ENCODE measurements at places on chromosomes 7 and 10. TPM values are rescaled to one million over a fixed set of nuclear protein-coding genes. Genes with fewer than 3 reads are reported as not detected.

The ZNF727 gene
- total RNA-seq: not detected

The CCDC3 gene
- 25.8 TPM for total RNA-seq

The CPEB3 gene
- 1.2 TPM for total RNA-seq

The SMKR1 gene
- not detected for total RNA-seq

The COPS6 gene
- total RNA-seq: 95.3 TPM

The SEC61G gene
- 280 TPM for total RNA-seq

The MYPN gene
- 0.11 TPM for total RNA-seq

The HTR5A gene
- total RNA-seq: not detected

The ITPRID1 gene
- not detected for total RNA-seq

The OR2A1 gene
- total RNA-seq: not detected

The AVPI1 gene
- 5.0 TPM for total RNA-seq

The ADRB1 gene
- total RNA-seq: 0.62 TPM

The TUBB8 gene
- total RNA-seq: not detected

The CCDC6 gene
- 69.4 TPM for total RNA-seq

The LIPJ gene
- not detected for total RNA-seq

The FEZF1 gene
- total RNA-seq: 0.61 TPM

The ANKRD30A gene
- total RNA-seq: not detected

The MMRN2 gene
- 0.27 TPM for total RNA-seq

The PLEKHS1 gene
- total RNA-seq: not detected

The VWDE gene
- total RNA-seq: 1.8 TPM

The ZNF425 gene
- 7.1 TPM for total RNA-seq

The BET1 gene
- total RNA-seq: 38.0 TPM

The UCN3 gene
- total RNA-seq: not detected

The RSPH10B gene
- total RNA-seq: 0.12 TPM

The CCL24 gene
- total RNA-seq: not detected

The COBL gene
- total RNA-seq: 3.6 TPM

The WDFY4 gene
- 0.25 TPM for total RNA-seq

The COL28A1 gene
- 0.11 TPM for total RNA-seq

The CDNF gene
- total RNA-seq: 2.0 TPM

The CFAP46 gene
- 1.5 TPM for total RNA-seq

The PRKAR2B gene
- total RNA-seq: 7.6 TPM

The ARMH3 gene
- total RNA-seq: 20.0 TPM

The DPP6 gene
- total RNA-seq: 0.48 TPM

The CYP2C19 gene
- total RNA-seq: not detected

The DNAJC2 gene
- total RNA-seq: 33.9 TPM

The PRSS37 gene
- not detected for total RNA-seq

The FRA10AC1 gene
- total RNA-seq: 10.6 TPM

The SLC26A5 gene
- total RNA-seq: not detected

The AS3MT gene
- total RNA-seq: 0.34 TPM

The TCF7L2 gene
- total RNA-seq: 52.4 TPM

The TMEM229A gene
- 0.09 TPM for total RNA-seq

The OR6V1 gene
- not detected for total RNA-seq

The CYP2E1 gene
- 2.2 TPM for total RNA-seq

Measured in astrocyte (in vitro differentiated cells and primary cell).